ENCODE measurements at places on chromosomes 13 and 19.

DNA sequence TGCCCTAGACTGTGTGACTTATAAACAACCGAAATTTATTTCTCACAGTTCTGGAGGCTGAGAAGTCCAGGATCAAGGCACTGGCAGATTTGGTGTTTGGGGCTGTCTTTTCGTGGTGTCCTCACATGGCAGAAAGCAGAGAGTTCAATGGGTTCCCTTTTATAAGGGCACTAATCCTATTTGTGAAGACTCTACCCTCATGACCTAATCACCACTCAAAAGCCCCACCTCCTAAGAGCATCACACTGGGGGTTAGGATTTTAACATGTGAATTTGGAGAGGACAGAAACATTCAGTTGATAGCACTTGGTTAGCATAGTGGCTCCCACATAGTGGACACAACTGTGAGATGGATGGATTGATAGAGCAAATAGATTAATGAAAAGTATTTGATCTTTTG is 21.5 kb upstream of the GPR18 start:
- DNase-seq = no peak

DNA sequence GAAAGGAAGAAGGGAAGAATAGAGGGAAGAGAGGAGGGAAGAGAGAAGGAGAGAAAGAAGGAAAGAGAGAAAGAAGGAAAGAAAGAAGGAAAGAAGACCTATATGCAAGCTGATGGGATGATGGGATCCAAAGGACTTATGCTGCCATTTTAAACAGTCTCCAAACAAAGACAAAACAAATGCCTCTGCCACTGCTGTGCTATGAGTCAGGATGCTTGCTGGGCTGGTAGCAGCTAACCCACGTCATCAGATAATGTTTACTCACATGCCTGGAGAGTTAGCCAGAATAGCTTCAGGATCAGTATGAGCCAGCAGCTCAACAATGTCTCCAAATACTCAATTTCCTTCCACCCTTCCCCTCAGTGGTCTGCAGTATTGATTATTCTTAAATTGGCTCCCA is 12.0 kb upstream of the ZNF274 start:
- no peak for DNase-seq

GRCh38 chr19:46482631-46483030 is 11.3 kb upstream of the PNMA8A start:
- no peak for DNase-seq

- no peak for DNase-seq
Measured at GRCh38 chr13:73304442-73304841, 245.6 kb downstream of the KLF5 start.

- no peak for DNase-seq
Measured at GRCh38 chr13:111925146-111925875, 141.6 kb upstream of the SOX1 start.

GRCh38 chr19:32682317-32682716 is 6.7 kb downstream of the RGS9BP start:
- DNase-seq = no peak

DNA sequence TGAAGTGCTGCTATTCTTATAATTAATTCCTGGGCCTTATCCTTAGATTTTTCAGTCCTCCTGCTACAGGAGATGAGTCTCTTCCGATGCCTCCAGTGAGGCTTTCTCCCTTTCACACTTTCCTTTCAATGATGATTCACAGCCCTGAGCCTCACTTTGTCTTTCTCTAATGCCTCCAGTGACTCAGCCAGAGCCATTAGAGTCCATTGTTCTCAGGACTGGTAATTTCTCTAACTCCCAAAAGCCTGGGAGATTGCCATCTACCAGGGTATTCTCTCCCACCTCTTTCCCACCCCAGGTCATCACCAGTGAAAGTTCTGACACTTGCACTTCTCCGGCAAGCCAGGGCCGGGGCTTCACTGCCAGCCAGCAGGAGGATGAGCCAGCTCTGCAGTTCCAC is 49.6 kb upstream of the ARGLU1 start:
- no peak for DNase-seq

GRCh38 chr13:80340651-80341100 is 250 bp downstream of the SPRY2 start:
- no peak for DNase-seq

GRCh38 chr13:24215732-24216131 is 55.2 kb downstream of the SPATA13 start:
- DNase-seq = peak; percentile 59

- DNase-seq = no peak
Measured at GRCh38 chr19:6711605-6712004, 8.8 kb downstream of the C3 start.

DNA sequence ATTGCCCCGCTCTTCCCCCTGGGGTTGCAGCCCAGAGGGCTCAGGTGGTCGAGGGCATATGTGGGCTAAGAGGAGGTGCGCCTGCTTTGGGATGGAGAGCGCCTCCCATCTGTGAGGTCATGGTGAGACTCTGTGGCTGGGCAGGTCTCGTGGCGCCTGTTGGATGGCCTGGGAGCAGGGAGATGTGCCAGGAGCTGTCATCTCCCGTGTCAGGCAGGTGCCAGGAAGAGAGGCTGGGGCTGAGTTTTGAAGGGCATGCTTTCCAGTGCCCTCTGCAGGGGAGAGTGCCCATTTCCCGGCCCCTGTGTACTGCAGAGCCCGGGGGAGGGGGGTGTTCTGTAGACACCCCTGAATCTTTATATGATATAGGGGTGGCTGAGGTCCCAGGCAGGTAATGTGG is 2.8 kb downstream of the WTIP start:
- no peak for DNase-seq

DNA sequence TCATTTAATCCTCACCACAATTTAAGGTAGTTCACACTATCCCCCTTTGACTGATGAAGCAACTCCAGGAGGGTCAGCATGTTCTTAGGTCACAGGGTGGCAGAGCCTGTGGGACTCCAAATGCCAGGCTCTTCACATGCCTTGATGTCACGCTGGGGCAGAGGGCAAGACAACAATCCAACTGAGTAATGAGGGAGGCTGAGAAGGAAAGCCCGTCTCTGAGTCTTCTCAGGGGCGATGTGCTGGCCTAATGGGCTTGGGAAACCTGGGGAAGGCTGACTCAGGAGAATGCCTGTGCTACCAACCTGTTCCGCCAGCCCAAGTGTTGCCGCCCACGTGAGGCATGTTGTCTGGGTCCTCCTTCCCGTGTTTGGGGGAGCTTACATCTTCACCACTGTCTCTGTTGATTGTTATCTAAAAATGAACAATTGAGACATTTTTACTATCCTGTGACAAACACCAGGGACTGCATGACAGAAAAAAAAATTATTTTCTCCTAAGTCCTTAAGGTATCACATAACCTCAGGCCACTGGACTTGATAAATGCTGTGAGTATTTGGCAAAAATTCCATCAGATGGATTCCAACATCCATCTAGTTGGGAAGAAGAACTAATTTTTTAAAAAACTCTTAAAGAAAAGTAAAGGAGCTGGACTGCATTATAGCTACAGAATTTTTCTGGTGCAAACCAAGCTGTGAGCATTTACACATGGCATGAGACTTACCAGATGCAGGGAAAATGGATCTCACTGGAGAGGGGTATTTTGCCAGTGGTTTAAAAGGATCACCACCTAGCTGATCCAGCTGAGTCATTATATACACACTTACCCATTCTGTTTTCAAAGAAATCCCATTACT is 157.5 kb downstream of the RGCC start:
- DNase-seq = peak; percentile 58

DNA sequence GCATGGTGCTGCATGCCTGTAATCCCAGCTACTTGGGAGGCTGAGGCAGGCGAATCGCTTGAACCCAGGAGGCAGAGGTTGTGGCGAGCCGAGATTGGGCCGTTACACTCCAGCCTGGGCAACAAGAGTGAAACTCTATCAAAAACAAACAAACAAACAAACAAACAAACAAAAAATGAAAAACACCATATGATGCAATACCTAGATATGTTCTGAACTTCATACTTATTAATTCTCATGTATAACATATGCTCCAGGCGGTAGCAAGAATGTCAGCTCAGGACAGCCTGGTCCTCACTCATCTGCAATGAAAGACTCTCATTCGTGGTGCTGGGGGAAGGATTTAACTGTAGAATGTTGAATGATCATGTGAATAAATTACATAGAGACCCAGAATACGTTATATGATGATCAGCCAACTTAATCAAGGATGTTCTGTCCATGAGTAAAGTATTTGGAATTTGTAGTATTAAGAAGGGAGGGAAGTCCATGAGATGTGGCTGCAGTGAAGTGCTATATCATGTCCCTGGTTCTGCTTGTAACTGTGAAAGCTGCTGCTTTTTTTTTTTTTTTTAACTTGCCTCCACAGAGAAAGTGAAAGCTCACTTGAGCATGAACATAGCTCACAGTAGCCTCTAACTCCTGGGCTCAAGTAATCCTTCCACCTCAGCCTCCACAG is 206.8 kb downstream of the UQCRFS1 start:
- no peak for DNase-seq

GRCh38 chr13:109592770-109593169 is 193.6 kb downstream of the IRS2 start:
- no peak for DNase-seq

- peak; percentile 26 for DNase-seq
Measured at GRCh38 chr13:76043874-76044273, 407.7 kb downstream of the LMO7 start.

DNA sequence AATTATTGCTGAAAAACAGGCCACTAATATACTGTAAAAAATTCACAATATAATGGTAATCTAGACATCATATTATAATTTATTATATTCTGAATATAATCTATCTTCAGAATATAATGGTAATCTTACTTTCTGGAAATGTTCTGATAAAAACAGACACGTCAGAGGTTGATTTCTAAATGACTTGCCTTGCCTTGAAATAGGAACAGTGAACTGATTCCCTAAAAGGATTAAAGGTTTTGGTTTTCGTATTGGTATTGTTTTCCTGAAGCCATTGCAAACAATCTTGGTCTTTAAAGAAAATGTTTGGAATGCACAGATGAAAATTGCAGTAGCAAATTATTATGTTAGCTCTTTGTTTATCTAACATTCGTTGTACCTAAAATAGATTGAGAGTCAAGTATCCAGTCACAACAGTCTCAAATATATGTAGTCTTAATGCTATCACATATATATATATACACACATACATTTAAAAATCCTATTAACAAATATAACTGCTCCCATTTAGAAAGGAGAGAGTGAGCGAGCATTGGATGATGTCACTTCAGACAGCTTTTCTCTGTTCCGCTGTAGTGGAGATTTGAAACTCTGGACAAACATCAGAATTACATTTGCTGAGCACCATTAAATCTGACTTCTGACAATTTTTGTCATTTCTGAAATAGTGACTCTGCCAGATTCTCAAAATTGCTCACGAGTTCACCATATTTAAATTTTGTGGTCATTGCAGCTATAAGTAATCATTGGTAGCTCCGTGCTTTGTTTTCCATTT is 1.7 kb downstream of the ITM2B start:
- DNase-seq = peak; percentile 74

DNA sequence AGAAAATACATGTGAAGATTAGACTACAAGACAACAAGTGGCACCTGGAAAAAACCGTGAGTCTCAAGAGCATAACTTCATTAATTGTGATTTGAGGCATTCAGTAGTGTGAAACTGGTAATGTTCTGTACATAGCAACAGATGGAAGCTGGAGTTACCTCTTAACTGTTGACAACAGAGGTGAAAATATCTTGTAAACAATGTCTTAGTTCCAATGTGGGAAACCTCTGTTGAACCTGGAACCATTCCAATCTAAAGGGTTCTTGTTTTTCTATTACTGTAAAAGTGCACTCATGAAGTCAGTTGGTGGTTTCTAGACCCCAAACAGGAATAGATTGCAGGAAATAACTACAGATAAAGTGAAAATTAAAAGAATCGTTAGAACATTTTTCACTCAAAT is 728.4 kb downstream of the SLITRK1 start:
- DNase-seq = no peak

DNA sequence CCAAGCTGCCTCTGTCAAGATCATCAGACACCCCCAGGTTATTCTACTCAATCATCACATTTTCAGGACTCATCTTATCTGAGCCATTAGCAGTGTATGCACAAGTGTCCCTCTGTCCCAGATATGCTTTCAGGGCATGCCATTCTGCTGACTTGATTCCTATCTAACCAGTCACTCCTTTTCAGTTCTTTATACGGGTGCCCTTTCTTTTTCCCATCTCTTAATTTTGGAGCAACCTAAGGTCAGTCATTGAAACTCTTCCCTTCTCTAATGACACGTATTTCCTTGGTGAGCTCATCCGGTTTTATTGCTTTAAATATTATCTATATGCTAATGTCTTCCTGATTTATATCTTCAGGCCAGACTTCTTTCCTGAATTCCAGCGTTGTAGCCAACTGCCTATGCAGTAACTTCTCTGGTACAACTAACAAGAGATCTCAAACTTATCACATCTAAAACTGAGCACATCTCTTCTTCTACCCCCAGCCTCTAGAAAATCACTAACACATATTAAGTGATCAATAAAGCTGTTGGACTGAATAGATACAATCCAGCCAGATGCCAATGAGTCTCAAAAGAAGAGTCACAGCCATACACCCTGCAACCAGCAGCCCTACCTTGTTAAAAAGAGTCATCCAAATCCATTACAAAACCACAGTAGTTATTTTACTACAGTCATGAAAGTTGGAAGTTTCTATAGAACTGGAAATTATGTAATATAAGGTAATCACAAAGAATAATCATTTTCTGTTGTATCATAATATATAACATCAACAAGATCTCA is 58.8 kb downstream of the DCLK1 start:
- DNase-seq = peak; percentile 43

GRCh38 chr13:112972867-112973576 is 4.0 kb downstream of the MCF2L start:
- no peak for DNase-seq

DNA sequence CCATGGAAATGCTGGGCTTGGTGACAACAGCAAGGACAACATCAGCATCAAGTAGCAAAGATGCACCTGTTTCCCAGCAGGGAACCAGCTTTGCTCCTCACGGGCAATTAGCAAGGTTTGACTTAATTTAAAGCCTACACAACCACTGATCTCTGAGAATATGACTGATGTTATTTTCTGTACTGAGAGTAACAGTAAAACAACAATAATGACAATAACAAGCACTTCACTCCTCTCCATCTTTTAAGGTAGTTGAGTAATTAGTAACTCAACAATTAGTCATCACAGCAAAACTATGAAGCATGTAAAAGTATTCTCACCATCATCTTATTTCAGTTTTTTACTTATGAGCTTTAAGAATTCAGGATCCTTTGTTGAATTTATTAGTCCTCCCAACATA is 37.3 kb downstream of the ENOX1 start:
- DNase-seq = no peak

DNA sequence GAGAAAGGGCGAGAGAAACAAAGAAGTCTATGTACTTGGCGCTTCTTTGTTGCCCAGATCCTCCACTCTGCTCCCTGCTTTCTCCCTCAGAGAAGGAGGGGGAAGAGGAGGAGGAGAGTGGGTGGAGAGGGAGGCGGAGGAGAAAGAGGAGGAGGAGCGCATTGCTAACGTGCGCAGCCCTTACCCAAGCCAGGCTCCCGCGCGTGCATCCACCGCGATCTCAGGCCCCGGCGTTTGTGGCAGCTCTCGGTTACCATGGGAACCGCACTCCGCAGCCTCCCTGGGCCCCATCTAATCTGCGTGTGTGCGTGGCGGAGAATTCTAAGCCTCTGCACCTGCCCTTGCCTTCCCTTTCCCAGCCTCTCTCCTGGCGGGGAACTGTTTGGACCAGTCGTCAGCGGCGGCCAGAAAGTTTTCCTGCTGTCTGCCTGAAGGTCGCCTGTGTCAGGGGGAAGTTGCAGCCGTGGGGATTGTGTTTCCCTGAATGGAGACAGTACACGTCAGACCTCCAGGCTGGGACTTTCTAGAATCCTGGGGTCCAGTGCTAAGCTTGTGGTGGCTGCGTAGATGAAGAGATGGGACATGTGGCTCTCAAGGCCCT is at the start of gene ERICH6B:
ERICH6B (minus strand) TSS at position 239 of the 601 bp plus-strand sequence. CDS start 18,734 bp downstream, outside the sequence.
- peak; percentile 63 for DNase-seq
